ENCODE measurements at places on chromosomes 6 and 20.

DNA sequence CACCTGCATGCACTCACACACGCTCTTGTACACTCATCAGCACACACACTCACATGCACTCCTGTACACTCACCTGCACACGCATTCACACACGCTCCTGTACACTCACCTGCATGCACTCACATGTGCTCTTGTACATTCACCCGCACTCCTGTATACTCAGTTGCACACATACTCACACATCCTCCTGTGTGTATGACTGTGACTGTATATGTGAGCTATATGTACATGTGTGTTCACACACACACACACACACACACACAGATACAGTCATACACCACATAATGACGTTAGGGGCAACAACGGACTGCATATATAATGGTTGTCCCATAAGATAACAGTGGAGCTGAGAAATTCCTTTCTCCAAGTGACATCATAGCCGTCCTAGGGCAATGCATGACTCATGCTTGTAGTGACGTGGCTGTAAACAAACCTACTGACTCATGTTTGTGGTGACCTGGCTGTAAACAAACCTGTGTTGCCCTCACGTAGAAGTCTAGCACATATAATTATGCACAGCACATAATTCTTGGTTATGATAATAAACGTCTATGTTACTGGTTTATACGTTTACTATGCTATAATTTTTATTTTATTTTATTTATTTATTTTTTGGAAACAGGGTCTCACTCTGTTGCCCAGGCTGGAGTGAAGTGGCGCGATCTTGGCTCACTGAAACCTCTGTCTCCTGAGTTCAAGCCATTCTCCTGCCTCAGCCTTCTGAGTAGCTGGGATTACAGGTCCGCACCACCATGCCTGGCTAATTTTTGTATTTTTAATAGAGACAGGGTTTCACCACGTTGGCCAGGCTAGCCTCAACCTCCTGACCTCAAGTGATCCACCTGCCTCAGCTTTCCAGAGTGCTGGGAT lies 22.8 kb upstream of the TAF4 start:
- DNase-seq = peak; percentile 66

GRCh38 chr6:35850208-35850607 lies 45.1 kb downstream of the LHFPL5 start:
- DNase-seq = no peak

GRCh38 chr6:137717074-137718073 lies 149.7 kb upstream of the TNFAIP3 start:
- no peak for DNase-seq

DNA sequence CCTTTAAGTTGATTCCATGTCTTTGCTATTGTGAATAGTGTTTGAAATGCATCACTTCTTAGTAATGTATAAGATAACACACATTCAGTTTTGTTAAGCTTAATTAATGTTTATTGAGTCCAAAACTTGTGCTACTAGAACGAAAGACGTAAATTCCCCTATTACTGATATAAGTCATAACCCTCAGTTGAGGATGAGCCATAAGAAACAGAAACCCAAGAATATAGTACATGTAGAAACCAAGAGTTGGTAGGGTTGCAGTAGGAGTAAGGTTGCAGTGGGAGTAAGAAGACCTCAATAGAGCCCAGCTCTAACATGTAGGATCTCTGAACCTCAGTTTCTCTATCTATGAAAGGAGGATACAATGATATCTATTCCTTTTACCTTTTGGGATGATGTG lies 19.3 kb downstream of the CITED2 start:
- DNase-seq = no peak

DNA sequence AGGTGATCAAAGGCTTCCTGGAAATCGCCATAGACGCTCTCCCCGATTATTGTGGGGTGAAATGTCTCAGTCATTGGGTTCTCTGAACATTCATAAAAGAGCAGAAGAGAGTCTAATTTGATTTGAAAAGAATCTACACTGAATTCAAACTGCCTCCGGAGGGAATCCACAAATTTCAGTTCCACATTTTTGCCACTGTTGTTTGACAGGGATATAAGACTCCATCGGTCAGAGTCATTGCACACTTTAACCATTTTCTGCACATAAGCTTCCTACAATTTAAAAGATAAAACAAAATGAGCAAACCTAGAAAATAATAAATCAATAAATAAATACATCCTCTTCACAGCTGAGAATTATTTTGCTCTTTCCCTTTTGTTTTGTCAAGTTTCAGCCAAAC lies 2.3 kb downstream of the TENT5A start:
- DNase-seq = no peak

- DNase-seq = no peak
These were observed 4.3 kb upstream of the PRELID3B start for GRCh38 chr20:59046862-59047261.

- no peak for DNase-seq
These were observed 851 bp upstream of the HSD17B8 start for GRCh38 chr6:33203443-33204164.

DNA sequence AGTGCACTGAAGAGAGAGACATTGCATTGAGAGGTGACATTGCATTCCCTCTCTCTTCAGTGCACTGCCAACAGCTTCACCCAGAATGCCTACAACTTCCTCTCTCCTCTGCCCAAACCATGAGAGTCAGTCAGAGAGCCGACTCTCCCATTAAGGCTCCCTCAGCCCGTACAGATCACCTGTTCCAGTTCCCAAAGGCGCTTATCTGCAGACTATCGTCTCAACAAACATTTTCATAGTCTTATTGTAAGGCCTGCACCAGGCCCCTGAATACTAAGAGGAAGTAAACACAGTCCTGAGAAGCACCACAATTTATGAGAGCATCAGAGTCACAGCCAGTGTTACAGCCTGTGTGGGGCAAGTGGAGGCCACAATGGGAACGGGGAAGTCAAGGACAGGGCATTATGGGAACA lies 53.7 kb downstream of the GFOD1 start:
- DNase-seq = no peak

GRCh38 chr6:151842816-151843215 lies 35.3 kb downstream of the ESR1 start:
- DNase-seq = no peak

- DNase-seq = no peak
These were observed 26.0 kb downstream of the MDFI start for GRCh38 chr6:41664271-41664670.

- DNase-seq = no peak
These were observed 2.3 kb downstream of the DEFB124 start for GRCh38 chr20:31472395-31473330.

DNA sequence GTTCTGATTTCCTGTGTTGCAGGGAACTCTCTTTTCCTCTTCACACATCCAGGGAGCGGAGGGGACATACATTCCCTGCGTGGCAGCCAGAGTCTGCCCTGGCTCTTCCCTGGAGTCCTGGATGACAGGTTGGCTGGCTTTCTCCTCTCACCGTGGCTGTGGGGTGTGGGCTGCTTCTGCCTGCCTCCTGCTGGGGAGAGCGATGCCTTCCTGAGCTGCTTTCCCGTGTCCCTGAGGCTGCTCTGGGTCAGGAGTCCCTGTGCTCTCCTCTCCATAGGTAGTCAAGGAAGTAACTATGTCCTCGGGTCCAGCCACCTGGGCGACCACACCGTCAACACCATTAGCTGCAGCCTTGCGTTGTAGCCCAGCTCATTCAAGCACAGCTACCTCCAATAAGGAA lies 451.7 kb downstream of the QKI start:
- no peak for DNase-seq

- DNase-seq = no peak
These were observed 21.9 kb downstream of the DEF6 start for GRCh38 chr6:35319346-35320030.

- DNase-seq = no peak
These were observed 57.1 kb downstream of the POPDC3 start for GRCh38 chr6:105122717-105123116.
